ENCODE measurements at places on chromosomes 11 and 22.
A peak's percentile ranks its signal among the peaks of the same experiment; 100 is the strongest.

DNA sequence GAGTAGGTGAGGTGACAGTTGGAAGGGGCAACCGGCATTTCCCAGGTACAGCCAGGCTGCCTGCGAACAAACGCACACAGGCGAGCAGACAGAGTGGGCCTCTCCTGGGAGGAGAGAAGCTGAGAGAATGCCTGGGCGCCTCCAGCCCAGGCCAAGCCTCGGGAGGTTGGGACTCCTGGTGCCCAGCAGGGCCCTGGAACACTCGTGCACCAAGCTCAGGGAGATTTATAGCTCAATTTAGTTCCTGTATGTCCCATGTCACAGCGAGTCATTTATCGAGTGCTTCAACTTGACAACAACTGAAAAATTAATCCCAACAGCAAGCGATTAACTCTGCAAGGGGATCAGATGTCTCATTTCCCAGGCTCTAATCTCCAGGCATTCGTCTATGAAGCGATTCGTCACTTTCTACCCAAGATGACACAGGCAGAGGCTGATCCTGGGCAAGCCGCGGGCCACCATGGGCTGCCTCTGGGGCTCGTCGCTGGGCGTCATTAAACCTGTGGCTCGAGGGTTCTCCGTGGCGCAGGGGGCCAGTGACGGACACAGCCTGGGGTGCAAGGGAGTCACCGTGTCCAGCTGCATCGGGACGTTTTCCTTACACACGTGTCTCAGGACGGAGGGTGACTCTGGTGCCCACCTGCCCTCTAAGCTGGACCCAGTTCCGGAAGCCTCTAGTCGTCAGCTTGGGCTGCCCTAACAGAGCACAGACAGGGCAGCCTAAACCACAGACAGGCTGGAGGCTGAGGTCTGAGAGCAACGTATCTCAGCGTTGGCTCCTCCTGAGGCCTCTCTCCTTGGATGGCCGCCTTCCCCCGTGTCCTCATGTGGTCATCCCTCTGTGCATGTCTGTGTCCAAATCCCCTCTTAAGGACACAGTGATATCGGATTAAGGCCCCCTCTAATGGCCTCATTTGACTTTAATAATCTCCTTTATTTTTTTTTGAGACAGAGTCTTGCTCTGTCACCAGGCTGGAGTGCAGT is 154.1 kb downstream of the CTTN start:
- DNase-seq, result no peak

DNA sequence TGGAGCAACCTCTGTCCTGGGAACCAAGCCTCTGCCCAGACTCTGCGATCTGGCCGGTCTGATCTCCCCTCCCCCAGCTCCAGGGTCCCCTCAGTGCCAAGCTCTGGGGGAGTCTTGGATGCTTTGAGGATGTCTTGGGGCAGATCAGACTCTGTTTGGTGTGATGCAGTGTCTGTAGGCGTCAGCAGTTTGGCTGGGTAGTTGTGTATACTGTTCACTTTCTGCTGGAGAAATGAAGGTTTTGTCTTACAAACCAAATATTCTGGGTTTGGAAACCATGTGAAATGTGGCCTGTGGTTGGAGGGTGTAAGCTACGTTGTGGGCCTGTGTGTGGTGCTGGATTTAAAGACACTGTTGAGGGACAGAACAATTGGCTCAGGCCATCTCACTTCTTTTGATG is 4.6 kb downstream of the INSC start:
- no peak for DNase-seq

- no peak for DNase-seq
These were observed 51.7 kb upstream of the CCDC89 start for GRCh38 chr11:85737738-85738137.

GRCh38 chr11:76303399-76303798 is 77.5 kb downstream of the THAP12 start:
- DNase-seq, result no peak

- no peak for DNase-seq
These were observed 30.8 kb downstream of the SLC5A1 start for GRCh38 chr22:32073823-32074380.

GRCh38 chr11:64161037-64161436 is 4.9 kb downstream of the MACROD1 start:
- DNase-seq, result no peak

DNA sequence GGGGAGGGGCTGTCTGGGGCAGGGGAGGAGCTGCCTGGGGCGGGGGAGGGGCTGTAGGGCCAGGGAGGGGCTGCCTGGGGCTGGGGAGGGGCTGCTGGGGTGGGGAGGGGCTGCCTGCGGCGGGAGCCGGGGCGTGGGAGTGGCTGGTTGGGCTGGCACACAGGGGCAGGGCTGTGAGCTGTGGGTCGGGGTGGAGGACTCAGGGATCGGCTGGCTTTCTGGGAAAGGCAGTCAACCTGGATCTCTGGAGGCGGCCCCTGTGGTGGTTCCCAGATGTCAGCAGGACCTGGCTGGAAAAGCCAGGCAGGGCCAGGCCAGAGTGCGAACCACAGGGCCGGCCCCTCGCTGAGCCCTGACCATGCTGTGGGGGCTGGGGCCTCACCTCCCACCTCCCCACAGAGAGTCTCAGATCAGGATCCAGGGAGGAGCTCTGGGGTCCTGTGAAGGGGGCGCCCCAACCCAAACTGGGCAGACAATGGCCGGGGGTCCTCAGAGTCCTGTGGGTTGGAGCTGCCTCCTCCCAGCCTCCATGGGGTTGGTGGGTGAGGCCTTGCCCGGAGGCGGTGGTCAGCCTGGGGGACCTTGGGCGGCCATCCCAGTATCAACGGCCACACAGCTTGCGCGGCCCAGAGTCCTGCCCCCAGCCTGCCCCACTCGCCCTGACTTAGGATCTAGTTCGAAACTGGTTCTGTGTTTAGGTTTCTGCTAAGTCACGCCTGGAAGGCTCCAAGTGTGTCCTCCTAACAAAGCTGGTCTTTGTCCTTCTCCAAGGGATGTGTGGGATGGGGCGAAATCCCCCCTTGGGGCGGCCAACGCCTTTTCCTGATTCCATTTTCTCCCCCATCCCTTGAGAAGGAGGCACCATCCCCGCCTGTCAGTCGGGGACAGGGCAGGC is 1.9 kb downstream of the MUC5B start:
- DNase-seq, result no peak

DNA sequence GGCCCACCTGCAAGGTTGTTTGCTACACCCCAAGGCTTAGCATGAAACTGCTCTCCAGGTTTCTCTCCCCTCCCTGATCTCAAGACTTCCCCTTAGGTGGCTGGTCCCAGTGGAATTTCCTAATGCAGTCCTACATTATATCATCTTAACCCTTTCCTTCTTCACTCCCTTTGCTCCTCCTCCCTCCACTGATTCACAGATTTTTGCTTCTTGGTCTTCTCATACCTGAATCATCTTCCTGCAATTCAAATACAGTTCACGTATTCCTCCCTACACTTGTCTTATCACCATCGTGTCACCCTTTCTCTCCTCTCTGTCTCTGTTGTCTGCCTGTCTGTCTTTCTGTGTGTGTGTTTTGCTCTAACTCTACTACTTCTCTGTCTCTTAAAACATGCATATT is 17.0 kb downstream of the MMP10 start:
- DNase-seq, result no peak

GRCh38 chr11:115263799-115264656 is 240.2 kb downstream of the CADM1 start:
- DNase-seq, result no peak

- DNase-seq, result no peak
These were observed 46.8 kb downstream of the CEP164 start for GRCh38 chr11:117374316-117375055.

- peak; percentile 72 for DNase-seq
These were observed 26.1 kb upstream of the EED start for GRCh38 chr11:86218125-86219084.

DNA sequence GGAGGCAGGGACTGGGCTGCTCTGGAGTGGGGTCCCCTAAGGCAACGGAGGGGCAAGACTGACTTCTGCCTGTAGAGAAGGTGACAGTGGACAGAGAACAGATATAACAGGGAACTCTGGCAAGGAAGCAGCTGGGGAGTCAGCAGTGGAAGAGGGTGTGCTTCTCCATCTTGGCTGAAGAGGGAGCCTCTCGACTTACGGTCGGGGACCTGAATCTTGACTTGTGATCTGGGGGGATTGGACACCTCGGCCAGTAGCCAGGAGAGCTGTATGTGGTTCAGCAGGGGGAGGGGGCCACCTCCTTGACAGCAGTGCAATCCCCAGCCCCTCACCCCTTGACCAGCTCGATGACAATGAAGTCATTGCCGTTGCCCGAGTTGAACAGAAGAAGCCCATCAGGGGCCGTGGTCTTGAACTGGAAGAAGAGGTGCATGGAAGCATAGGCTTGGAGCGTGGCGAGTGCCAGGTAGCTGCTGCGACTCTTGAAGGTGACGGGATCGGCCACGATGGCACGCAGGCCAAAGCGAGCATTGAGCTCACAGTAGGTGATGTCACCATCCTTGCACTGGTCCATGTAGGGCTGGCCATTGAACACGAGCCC is 60.0 kb downstream of the SLC22A12 start:
- DNase-seq, result no peak

- no peak for DNase-seq
These were observed 32.1 kb downstream of the APOL5 start for GRCh38 chr22:35749808-35750207.

GRCh38 chr11:127709960-127710359 is 709.4 kb upstream of the KIRREL3 start:
- DNase-seq, result no peak

DNA sequence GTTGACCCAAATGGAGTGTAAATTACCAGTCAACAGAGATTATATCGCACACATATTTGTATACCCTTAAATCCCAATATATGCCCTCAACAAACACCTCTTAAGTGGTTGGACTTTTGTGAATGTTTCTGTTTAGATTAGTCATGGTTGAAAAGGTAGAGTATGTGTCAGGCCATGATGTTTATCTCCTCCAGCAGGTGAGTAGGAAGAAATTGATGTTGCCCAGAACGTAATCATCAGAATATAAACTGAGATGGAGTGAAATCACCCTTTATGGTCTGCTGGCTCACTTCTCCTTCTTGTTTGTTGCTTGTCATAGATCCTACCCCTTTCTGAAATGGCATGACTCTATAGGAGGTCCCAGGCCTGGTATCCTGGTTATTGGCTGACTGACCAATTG is 431.8 kb downstream of the ETS1 start:
- DNase-seq, result no peak

DNA sequence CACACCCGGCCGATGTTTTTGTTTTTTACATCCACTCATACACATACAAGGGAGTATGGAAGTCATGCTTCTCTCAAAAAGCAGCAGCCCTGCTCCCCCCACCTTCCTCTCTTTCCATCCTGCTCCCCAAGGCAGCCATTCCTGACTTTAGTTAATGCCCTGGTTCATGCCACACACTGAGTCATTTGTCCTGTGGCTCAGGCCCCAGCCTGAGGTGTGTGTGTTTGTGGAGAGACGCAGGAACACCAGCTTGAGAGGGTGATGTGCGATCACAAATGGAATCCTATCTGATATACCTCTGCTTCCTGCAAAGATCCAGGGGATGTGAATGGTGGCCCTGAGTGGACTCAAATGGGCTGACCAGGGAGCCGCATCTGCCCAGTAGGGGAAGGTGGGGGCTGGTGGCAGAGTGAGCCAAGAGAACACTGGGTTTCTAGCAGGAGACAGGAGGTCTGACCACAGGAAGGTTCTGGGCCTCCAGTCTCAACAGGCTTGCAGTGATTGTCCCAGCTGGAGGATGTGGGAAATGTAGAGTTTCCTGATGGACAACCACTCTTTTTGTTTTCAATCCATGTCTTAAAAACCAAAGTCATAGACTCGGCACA is 86.7 kb downstream of the OSBP2 start:
- no peak for DNase-seq

- peak; percentile 96 for DNase-seq
These were observed 1.1 kb downstream of the CDC42EP1 start for GRCh38 chr22:37561212-37562048.

DNA sequence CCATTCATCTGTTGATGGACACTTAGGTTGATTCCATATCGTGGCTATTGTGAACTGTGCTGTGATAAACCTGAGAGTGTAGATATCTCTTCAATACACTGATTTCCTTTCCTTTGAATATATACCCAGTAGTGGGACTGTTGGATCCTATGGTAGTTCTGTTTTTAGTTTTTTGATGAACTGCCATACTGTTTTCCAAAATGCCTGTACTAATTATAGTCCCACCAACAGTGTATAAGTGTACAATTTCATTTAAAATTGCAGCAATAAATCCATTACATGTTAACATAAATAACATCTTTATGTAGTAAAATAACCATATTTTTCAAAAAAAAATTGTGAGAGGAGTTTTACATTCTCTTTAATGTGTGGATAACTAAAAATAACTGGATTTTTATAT is 65.0 kb upstream of the SYT9 start:
- no peak for DNase-seq

DNA sequence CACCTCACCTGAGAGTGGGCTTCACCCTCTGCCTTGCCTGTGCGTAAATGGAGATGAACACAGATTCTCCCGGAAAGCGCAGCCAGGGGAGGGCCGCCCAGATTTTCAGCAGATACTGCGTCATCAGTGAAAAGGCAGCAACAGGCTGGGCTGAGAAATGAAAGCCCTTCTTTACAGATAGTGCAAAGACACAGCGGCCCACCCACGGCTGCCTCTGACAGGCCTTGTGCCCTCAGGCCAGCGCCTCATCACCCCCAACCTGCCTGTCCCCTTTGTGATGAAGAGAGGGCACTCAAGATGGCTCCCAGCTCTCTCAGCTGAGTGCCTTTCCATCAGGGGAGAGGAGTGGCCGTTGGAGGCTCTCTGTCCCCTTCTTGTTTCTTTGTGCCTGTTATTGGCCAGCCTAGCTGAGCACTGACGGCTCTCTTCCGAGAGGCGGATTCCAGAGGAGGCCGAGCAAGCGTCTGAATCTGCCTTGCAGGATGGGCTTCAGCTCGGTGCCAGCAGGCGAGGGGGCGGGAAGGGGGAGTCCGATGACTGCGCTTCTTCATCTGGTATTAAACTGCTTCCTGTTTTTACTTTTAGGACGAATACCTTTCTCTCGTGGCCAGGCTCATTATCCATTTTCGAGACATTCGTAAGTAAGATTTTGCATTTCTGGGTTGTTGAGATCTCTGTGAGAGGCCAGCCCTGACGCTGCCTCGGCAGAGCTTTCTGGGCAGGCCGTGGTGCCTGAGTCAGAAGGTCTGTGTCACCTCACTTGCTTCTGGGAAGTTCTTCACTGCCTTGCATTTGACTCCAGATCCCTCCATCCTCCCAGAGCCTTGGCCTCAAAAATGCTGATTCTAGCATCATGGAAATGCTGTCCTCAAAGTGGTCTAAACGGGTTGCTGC is 43.7 kb downstream of the MED15 start:
- DNase-seq, result peak; percentile 78

DNA sequence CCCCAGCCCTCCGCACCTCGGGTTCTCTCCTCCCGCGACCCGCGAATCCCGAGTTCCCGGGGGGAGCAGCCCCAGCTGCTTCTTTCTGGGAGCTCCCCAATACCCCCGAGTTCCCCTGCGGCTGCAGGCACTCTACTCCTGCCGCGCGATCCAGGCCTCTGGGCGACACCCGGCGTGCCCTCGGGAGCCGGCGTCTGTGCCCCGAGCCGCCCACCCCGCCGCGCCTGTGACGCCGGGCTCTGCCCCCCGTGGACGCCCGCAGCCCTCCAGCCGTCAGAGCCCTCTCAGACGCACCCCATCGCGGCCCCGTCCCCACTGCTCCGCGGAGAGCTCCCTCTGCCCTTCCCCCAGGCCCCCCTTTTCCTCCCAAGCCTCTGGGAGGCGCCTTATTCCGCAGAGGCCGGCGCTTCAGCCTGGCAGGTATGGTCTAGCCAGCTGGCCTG is 422 bp downstream of the GLB1L2 start:
- DNase-seq, result no peak

GRCh38 chr22:19196841-19197612 is 18.5 kb upstream of the SLC25A1 start:
- DNase-seq, result no peak

GRCh38 chr11:38274031-38274430 is 1676.0 kb upstream of the RAG2 start:
- no peak for DNase-seq

Measured in adrenal gland (tissue), 19 donors.